ENCODE measurements at places on chromosomes 11 and 22.

DNA sequence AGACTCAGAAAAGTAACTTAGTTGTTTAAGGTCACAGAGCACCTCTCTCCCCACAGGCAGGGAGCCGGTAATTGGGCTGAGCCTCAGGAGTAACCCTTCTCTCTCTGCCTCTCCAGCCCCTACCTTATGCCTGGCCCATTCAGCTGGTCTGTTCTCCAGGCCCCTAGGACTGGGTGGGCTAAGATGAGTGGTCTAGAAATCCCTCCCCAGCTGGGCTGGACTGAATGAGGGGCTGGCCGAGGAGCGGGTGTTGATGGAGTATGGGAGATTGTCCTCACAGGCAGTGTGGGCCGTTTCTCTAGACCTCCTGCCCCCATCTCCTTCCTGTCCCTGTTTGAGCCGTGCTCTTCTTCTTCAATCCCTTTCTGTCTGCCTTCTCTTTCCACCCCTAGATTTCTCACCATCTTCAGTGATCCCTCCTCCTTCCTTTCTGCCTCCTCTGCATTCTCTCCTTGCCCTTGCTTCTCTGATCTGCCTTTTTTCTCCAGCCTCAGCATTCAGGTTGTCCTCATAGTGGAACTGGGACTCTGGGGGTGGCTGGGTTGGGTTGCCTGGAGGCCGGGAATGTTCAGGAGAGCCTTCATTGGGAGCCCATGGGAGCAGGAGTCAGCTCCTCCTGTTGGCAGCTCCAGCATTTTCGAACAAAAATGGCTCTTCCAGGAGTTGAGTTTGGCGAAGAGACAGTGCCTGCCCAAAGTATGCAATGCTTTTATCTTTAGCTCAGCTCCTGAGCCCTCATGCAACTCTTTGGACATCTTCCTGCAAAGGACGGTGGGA lies 7.6 kb downstream of the ST3GAL4 start:
- no peak for DNase-seq

- no peak for DNase-seq
Measured at GRCh38 chr11:64850979-64851567, 6.6 kb upstream of the CDC42BPG start.

DNA sequence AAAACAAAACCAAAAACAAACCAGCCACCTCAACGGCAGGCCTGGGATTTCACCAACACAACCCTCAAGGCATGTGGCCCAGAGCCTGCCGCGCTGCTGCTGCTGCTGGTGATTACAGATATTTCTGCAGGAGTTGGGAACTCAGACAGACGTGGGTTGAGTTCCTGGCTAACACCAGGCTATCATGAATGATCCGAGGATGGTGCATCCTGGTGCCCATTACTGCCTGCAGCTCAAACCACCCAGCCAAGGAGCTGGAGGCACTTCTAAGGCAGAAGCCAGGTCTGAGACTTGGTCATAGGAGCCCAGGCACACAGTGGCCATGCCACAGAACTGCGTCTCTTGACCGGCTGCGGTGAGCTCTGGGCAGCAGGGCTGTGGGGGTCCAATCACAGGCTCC lies 151.8 kb downstream of the MPPED1 start:
- DNase-seq, result no peak

DNA sequence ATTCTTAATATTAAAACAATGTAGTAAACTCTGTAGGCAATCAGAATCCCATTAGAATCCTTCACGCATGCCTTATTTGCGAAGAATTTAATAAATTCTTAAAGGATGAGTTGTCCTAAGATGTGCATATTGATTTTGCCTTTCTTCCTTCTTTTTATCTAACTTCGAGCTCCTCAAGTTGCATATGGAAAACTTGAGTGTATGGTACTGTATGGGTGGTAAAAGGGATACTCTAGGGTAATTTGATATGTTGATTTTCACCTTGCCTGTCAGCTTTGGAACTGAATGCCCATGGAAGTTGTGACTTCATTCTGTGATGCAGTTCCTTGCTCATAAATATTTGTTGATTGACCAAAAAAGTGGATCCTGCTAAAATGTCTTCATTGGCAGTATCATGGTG lies 193.8 kb downstream of the DDX10 start:
- DNase-seq, result no peak

DNA sequence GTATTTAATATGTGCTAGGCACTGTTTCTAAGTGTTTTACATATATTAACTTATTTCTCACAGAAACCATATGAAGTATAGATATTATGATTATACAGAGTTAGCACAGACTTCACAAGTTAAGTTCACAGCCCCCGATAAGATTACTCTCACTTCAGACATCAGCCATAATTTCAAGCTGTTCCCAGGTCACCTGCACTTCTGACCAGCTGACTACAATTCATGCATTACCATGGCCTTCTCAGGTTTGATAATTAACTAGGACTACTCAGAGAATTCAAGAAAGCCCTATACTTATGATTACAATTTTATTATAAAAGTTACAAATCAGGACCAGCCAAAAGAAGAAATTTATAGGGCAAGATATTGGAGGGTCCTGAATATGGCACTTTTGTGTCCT lies 68.2 kb upstream of the RRM1 start:
- DNase-seq, result no peak

DNA sequence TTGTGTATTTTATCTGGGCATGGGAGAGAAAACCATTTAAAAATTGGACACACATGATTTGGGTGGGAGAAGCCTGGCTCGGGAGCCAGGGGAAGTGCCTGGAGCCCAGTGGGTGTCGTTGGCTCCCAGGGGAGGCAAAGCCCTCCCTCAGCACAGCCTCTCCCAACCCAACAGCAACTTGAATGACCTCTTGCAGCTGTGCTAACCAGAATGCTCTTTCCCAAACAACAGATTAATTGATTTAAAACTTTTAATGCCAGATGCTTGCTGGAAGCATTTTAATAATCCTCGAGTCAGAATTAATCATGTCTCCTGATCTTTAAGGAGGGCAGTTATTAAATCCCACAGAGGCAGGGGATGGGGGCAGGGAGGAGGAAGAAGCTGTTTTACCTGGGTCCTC lies 401.6 kb downstream of the BUD13 start:
- no peak for DNase-seq

DNA sequence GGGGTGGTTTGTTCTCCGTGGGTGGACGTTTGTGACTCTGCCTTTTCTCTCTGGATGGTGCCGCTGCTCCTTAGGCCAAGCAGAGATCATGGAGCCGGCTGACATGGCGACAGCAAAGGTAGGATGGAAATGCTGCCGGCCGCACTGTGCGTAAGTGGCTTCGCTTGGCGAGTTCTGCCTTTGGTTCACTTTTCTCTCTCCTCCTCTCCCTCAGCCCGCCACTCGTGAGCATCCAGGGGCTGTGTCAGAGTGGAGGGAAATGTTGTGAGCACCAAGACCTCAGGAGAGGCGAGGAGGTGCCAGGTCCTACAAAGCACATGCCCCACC lies 80.5 kb downstream of the GRAMD1B start:
- no peak for DNase-seq

DNA sequence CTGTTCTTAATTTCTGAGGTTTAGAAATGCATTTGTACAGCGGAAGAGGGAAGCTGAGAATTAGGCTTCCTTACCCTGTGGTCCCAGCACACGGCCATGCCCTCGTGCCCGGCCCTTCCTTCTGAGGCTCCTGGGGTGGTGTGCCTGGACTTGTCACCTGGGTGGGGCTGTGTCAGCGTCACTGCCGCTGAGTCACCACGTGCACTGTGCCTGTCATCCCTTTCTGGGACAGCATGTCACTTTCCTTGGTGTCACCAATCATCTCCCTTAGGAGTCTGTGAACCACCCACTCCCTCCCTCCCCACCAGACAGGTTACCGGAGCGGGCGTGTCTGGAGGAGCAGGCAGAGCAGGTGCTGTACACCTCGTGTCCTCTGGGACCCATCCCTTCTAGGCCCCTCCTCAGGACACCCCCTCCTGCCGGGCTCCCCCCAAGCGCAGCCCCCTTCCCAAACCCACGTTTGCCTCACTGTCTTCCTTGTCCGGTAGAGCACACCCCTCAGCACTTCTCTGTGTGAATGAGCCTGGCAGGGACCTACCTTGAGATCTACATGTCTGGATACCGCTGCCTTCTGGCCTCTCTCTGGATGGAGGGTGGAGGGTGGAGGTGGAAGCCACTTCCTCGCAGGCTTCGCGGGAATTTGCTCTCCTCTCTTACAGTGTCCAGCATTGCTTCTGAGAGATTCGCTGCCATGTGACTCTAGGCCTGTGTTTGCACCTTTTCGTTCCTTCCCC lies 367.6 kb downstream of the TBC1D22A start:
- DNase-seq, result no peak
